ENCODE measurements at places on chromosomes 3 and 15.

- no peak for DNase-seq
Measured at GRCh38 chr15:77857419-77857818, 220.1 kb downstream of the TBC1D2B start.

DNA sequence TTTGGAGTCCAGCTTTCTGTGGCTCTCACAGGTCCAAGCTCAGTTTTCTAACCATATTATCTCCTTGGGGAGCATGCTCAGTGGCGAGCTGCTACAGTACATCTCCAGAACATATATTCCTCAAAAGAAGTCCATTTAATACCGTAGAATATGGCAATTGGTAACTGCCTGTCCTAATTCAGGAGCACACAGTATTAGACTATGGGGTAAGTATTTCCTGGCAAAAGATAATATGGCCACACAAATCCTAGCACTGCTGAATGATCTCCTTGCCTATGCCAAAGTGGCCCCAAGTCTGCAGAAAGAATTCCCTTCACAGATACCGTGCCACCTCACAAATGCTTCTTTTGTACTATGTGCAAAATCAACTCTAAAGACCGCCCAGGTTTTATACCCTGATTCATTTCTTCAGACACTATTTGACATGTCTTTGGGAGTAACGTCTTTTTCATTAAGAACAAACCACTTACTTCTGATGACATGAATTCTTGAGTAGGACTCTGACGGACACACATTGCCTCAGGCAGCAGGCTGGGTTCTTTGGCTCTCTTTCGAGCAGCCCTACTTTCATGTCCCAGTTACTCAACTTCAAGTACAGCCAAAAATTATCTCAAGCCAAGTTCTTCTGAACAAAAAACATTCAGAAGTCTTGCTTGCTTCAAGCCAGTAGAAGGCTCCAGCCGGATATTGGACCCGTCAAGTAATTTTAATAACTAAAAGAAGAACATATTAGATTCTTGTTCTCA, 368.3 kb upstream of the DCBLD2 start:
- no peak for DNase-seq

DNA sequence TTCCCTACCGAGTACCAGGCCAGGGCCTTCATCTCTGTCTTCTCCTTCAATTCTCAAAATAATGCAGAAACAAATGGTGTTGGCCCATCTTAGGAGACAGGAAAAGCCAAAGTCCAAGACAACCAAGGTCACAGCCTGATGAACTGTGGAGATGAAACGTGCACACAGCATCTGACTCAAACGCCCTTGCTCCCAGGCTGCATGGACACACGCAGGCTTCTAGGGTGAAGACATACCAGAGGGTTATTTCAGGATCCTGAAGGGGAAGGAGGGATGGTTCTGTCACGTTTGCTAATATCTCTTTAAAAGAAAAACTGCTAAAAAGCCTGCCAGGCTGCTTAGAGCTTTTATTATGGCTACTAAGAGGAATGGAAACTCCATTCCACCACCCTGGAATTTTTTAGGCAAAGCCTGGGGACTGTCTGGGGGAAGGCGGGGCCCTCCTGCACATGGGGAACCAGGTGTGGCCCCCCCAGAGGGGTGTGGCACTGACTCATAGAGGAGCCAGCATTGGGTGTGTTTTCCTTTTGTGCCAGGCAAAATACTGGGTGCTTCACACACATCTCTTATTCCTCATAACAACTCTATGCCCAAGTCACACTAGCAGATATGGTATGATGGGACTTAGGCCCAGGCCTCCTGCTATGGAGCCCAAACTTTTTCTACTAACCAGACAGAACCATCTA, 62.9 kb downstream of the UMPS start:
- DNase-seq = no peak

DNA sequence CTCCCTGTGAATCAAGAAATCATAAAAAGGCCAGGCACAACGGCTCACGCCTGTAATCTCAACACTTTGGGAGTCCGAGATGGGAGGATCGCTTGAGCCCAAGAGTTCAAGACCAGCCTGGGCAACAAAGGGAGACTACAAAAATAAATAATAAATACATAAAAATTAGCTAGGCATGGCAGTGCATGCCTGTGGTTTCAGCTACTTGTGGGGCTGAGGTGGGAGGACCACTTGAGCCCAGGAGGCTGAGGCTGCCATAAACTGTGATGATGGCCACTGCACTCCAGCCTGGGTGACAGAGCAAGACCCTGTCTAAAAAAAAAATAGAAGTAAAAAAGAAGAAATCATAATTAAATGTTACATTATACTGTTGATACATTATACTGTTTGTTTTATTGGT, 28.0 kb upstream of the DCUN1D1 start:
- no peak for DNase-seq

GRCh38 chr3:187985647-187986046, 168.3 kb upstream of the LPP start:
- DNase-seq = no peak

DNA sequence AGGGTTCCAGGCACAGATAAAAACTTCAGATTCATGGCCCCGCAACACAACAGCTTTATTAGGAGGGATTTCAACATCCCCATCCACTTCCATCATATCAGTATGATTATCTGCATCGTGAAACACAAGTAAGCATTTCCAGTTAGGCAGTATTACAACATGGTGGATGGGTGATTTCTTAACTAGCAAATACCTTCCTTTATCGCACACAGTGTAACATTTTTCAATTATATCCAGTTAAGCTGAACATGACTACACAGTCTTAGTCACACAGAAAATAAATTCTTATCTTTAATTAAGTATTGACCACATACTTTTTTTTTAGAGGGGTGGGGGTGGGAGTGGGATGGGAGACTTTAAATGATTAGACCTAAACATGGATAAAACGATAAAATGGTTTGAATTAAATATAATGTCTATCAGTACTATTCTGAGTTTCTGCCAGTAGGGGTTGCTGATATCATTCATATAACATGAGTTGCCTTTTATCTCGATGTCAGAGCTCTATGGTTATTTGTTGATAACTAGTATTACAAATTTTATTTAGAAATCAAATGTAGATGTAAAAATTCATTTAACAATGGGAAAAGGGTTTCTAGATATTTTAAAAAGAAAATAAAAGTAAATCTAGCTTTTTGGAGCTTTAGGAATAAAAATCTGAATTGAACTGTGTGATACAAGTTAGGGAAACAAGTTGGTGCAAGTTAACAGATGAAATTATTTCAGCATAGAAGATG, 146.6 kb downstream of the TBL1XR1 start:
- DNase-seq = peak; percentile 69

DNA sequence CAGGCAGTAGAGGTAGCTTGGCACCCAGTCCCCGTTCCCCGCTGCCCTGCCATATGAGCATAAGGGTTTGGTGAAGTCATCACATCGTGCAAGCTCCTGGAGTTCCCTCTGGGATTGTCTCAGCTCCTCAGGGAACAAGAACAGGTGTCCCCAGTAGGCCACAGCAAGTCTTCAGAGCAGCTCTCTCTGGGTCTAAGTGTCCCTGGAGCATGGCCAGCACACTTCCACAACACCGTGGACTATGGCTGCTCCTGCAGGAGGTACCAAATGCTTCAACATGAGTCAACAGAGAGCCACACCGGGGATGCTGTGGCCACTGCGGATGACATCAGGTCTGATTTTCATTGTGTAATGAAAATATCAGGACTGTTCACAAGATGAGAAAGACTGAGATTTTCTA, 23.1 kb downstream of the ABHD6 start:
- no peak for DNase-seq

GRCh38 chr3:142946861-142947260, 16.6 kb downstream of the PAQR9 start:
- no peak for DNase-seq

- DNase-seq = no peak
Measured at GRCh38 chr15:40316931-40317330, 6.6 kb upstream of the INAFM2 start.

DNA sequence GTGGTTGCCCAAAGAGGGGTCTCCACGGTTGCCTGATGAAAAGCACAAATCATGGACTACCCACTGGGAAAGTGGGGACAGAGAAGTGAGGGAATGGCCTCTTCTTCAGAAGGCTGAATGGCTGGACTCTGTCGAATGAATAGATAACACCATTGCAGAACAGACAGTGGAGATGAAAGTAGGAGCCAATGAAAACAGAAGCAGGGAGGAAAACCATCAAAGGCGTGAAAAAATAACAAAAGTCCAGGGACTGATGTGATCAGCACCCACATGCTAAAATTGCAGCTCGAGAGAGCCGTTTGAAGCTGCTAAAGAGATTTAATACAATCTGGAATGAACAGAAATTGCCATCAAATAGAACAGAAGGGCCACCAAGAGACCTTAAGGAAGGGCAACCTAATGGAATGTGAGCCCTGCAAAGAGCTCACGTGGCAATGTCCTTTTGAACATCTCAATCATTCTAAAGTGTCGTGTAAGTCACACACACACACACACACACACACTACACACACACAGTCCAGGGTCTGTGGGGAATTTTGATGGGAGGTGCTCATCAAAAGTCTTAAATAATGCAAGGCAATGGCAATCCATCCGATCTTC, 130.9 kb upstream of the ICE2 start:
- DNase-seq = no peak

GRCh38 chr15:85276508-85276907, 103.9 kb upstream of the AKAP13 start:
- DNase-seq = no peak

- DNase-seq = no peak
Measured at GRCh38 chr15:35757765-35758164, 211.8 kb upstream of the DPH6 start.

DNA sequence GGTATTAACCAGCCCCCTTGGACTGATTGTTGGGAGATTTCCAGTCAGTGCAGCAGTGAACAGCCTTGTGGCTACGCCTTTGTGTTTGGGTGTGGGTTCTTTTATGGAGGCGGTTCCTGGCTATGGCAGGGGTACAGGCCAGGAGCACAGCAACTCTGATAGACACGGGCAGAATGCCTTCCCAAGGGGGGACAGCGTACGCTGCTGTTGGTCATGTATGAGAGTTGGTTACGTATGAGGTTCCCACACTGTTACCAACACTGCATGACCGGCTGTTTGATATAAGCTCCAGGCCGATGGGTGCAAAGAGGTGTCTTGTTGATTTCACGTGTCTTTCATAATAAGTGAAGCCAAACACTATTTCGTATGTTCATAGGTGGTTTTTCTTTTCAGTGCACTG, 187.8 kb downstream of the NSMCE3 start:
- DNase-seq = no peak

DNA sequence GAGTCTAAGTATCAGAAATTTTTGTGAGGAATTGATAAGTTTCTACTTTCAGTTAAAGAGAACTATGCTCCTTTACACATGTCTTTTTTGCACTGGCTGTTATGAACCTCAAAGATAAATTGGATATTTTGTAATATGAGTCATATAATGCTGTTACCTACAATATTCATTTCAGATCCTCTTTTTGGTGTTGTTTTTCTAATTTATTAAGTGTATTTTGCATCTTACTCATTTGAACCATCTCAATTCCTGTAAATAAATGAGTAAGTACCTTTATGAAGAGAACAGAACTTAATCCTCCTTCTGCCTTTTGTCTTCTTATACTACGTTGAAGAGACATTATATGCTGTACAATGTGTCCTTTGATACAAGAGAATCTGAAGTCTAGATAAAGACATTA, 74.4 kb downstream of the ZIC1 start:
- no peak for DNase-seq

- DNase-seq = no peak
Measured at GRCh38 chr3:134795746-134796280, 753 bp downstream of the EPHB1 start.

- no peak for DNase-seq
Measured at GRCh38 chr3:24264011-24264410, 230.6 kb downstream of the THRB start.

DNA sequence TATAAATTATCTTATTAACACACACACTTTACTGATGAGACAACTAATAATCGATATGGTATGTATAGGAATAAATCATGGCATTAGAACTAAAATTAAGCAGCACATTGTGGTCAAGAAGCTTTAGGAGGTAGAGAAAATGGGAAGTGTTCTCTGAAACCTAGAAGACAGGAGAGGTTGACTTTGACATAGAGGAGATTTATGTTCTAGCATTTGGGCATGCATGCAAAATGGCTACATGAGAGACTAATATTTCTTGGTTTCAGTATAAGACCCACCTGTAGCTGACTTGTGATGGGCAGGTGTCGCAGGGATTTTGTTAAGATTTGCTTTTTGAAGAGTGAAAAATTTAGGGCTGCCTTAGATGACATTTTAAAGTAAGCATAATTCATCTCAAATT, 209.7 kb upstream of the POU1F1 start:
- DNase-seq = no peak

All from CD4-positive, alpha-beta T cell treated with Interleukin-10 for 1 hour (primary cell).